Neural progenitor cell (in vitro differentiated cells): ENCODE measurements at places on chromosomes 12 and 14.
A peak's percentile ranks its signal among the peaks of the same experiment; 100 is the strongest.

GRCh38 chr12:75684678-75685616, 173.5 kb upstream of the KRR1 start:
- no peaks in the 10 kb centered on the region for H3K36me3 ChIP-seq
- no peak overlapping the region for H3K4me3 ChIP-seq
- H3K27me3 ChIP-seq = no peaks in the 10 kb centered on the region
- H3K4me1 ChIP-seq = no peaks in the 10 kb centered on the region

DNA sequence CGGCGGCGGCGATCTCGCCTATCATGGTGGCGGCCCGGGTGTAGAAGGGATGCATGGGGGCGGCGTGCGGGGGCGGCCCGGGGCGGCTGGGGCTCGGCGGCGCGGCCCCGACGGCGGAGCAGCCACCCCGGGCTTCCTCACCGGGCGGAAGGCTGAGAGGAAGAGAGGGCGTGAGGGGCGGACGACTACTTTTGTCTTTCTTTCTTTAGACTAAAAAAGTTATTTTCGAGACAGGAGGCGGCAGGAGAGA, 240 bp downstream of the BTG1 start:
- H3K27ac ChIP-seq = peak overlapping the region; percentile 84
- peaks cover 26% of the 10 kb centered on the region for H3K36me3 ChIP-seq
- peaks cover 18% of the 10 kb centered on the region for H3K4me1 ChIP-seq
- no peaks in the 10 kb centered on the region for H3K27me3 ChIP-seq
- H3K4me3 ChIP-seq = peak overlapping the region; percentile 94

- H3K27ac ChIP-seq = no peak overlapping the region
- H3K27me3 ChIP-seq = no peaks in the 10 kb centered on the region
- no peaks in the 10 kb centered on the region for H3K36me3 ChIP-seq
- H3K4me3 ChIP-seq = no peak overlapping the region
- H3K4me1 ChIP-seq = no peaks in the 10 kb centered on the region
- DNase-seq = no peak
Measured at GRCh38 chr14:103770500-103770899, 54.9 kb downstream of the ZFYVE21 start.

GRCh38 chr12:108043750-108044533, 85.1 kb upstream of the WSCD2 start:
- H3K36me3 ChIP-seq = no peaks in the 10 kb centered on the region
- H3K27ac ChIP-seq = no peak overlapping the region
- DNase-seq = peak; percentile 40

DNA sequence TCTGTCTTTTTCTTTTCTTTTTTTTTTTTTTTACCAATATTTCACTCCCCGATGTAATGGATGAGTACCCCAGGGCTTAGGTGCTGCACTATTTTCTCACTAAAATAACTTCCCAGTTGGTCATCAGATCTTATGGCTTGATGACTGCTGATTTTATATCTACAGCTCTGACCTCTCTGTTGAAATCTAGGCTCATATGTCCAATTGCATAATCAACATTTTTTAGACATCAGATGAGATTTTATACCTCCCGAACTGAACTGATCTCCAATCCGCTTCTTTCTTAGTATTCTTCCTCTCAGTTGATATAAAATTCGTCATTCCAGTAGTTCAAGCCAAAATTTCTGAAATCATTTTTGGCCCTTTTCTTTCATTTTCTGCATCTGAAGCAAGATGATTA, 1236.5 kb downstream of the SLC16A7 start:
- H3K27ac ChIP-seq = no peak overlapping the region
- H3K27me3 ChIP-seq = no peaks in the 10 kb centered on the region
- H3K4me1 ChIP-seq = no peaks in the 10 kb centered on the region
- DNase-seq = no peak
- no peak overlapping the region for H3K4me3 ChIP-seq

DNA sequence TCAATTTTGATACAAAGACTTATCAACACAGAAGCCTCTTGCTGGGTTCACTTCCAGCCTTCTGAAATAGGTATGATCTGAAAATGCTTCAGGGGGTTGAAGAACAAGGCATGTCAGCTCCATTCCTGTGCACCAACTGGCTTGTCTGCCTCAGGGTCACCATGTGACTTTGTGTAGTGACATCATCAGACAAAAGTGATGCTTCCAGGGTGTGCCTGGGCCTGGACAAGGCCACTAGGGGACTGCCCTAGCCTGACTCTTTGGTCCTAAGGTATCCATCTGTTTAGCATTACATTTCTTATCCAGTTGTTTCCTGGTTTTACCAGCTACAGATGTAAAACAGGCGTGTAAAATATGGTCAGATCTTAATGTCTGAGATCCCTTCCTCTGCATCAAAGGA, 155.6 kb downstream of the CAND1 start:
- no peak for DNase-seq
- H3K27me3 ChIP-seq = no peaks in the 10 kb centered on the region
- H3K4me3 ChIP-seq = no peak overlapping the region
- no peaks in the 10 kb centered on the region for H3K36me3 ChIP-seq

DNA sequence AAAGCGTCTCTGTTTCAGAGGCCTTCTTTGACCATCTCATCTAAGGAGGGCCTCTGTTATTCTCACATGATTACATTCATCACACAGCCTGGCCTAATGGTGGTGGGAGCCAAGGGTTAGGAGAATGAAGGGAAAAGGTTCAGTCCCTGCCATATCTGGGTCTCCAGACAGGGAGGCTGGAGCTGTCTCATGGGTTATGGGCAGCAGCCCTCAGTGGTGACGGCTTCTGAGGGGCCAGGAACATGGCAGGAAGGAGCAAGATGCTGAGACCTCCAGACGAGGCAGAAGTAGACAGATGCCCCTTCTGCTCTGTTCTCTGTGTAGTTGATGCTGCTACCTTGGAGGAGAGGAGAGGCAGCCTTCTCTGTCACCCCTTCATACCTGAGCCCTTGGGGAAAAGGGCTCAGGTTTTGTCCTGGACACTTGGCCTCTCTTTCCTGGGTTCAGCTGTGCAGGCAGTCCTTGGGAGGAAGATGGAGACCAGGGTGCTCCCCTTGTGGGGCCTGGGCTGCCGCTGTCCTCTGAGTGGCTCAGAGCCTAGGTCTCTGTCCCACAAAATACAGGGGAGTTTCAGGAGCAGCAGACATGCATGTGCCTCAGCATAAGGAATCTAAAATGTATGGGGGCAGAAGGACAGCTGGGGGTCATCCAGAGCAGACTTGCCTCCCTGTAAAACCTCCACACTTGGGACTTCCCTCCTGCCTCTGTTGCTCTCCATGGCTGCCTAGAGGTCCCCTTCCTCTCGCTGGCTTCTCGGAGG, 3.6 kb downstream of the IFI27L2 start:
- no peak overlapping the region for H3K27ac ChIP-seq
- DNase-seq = no peak
- peaks cover 4% of the 10 kb centered on the region for H3K4me1 ChIP-seq
- H3K4me3 ChIP-seq = no peak overlapping the region
- no peaks in the 10 kb centered on the region for H3K36me3 ChIP-seq
- H3K27me3 ChIP-seq = no peaks in the 10 kb centered on the region

DNA sequence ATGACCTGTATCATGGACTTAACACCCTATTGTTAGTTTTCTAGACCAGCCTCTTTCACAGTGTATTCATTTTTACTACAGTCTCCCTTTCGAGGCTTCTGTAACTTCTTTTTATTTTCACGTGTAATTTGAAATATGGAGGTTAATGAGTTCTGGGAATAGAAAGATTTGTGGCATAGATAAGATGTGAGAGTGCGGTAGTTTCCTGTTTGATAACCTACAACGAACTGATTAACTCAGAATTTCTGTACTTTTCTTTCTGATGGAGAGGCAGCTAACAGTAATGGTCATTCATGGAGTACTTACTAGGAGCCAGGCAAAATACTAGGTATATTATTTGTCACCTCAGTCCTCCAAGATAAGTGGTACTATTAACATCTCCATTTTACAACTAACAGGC, 21.2 kb downstream of the POLR3B start:
- no peaks in the 10 kb centered on the region for H3K4me1 ChIP-seq
- peaks cover 4% of the 10 kb centered on the region for H3K36me3 ChIP-seq
- H3K27ac ChIP-seq = no peak overlapping the region
- H3K27me3 ChIP-seq = no peaks in the 10 kb centered on the region
- no peak for DNase-seq

GRCh38 chr12:76621582-76622024, 62.0 kb upstream of the OSBPL8 start:
- no peak overlapping the region for H3K4me3 ChIP-seq
- peak; percentile 75 for DNase-seq
- no peaks in the 10 kb centered on the region for H3K36me3 ChIP-seq
- peaks cover 8% of the 10 kb centered on the region for H3K4me1 ChIP-seq
- no peak overlapping the region for H3K27ac ChIP-seq

GRCh38 chr12:14956024-14956891, 5.1 kb downstream of the ARHGDIB start:
- H3K36me3 ChIP-seq = no peaks in the 10 kb centered on the region
- no peaks in the 10 kb centered on the region for H3K4me1 ChIP-seq
- H3K27ac ChIP-seq = no peak overlapping the region
- H3K4me3 ChIP-seq = no peak overlapping the region
- DNase-seq = no peak
- H3K27me3 ChIP-seq = no peaks in the 10 kb centered on the region

DNA sequence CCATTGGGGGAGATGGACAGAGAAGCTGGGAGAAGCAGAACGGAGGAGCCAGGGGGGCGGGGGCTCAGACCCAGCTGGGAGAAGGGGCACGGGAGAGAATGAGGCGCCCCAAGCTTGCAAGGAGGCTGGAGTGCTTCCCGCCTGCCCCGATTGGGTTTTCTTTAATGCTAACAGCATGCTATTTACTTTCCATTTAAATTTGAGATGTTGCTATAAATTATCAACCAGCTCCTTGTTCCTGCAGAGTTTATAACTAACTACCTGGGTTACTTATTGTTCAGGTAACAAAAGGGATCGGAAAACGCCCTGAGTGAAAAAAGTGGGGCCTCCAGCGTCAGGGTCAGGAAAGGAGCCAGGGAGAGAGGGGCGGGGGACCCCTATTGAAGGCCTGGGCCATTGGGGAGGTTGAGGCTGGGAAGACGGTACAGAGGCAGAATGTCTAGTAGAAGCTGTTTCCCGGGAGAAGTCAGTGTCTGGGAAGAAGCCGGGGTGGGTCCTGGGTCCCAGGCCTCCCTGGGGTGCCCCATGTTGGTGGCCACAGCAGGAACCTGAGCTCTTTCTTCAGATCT, 2.5 kb downstream of the HNF1A start:
- no peaks in the 10 kb centered on the region for H3K27me3 ChIP-seq
- no peak overlapping the region for H3K4me3 ChIP-seq
- no peak for DNase-seq
- no peak overlapping the region for H3K27ac ChIP-seq
- peaks cover 10% of the 10 kb centered on the region for H3K4me1 ChIP-seq
- H3K36me3 ChIP-seq = no peaks in the 10 kb centered on the region

GRCh38 chr12:30661210-30661609, 34.5 kb downstream of the IPO8 start:
- H3K27me3 ChIP-seq = no peaks in the 10 kb centered on the region
- no peak for DNase-seq
- H3K36me3 ChIP-seq = peaks cover 5% of the 10 kb centered on the region
- H3K4me3 ChIP-seq = no peak overlapping the region
- no peak overlapping the region for H3K27ac ChIP-seq
- H3K4me1 ChIP-seq = no peaks in the 10 kb centered on the region

DNA sequence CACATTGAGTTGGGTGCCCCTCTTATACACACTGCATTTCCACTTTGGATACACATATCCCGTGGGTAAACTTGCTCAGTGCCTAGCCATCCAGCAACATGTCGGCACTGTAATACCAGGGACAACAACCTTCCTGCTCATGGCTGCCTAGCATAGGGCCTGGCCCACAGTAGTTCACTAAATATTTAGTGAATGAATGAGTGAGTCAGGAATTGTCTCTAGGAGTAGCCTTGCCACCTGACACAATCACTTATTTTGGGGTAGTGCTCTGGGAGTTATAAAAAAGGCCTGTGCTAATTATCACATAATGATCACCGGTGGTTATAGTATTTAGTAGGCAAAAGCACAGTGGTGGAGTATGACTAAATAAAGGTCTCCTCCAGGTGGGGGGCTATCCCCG, 8.5 kb upstream of the NUMB start:
- H3K27ac ChIP-seq = no peak overlapping the region
- peaks cover 10% of the 10 kb centered on the region for H3K4me1 ChIP-seq
- no peaks in the 10 kb centered on the region for H3K36me3 ChIP-seq
- no peak for DNase-seq
- H3K27me3 ChIP-seq = no peaks in the 10 kb centered on the region
- H3K4me3 ChIP-seq = no peak overlapping the region

DNA sequence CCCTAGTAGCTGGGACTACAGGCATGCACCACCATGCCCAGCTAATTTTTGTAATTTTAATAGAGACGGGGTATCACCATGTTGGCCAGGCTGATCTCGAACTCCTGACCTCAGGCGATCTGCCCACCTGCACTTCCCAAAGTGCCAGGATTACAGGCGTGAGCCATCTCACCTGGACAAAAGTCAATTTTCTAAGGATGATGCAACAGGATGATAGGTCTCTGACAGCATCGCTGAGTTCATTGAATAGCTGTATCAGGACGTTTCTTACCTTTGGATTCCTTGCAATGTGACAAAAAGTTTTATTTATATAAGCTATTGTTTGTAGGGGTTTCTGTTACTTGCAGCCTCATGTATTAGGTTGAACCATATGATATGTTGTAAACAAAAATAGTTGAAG, 55.5 kb upstream of the PCED1B start:
- no peaks in the 10 kb centered on the region for H3K4me1 ChIP-seq
- no peak for DNase-seq
- H3K4me3 ChIP-seq = no peak overlapping the region
- H3K27ac ChIP-seq = no peak overlapping the region
- H3K36me3 ChIP-seq = no peaks in the 10 kb centered on the region

- peaks cover 34% of the 10 kb centered on the region for H3K4me1 ChIP-seq
- peak; percentile 77 for DNase-seq
- peak within 1 kb of the TSS; percentile 4 for H3K27ac ChIP-seq
- no peaks in the 10 kb centered on the region for H3K27me3 ChIP-seq
- peak within 1 kb of the TSS; percentile 86 for H3K4me3 ChIP-seq
Measured at GRCh38 chr12:54419088-54419887, at the start of gene ITGA5. TSS of gene ITGA5 (minus strand) at chr12:54419266. CDS start at chr12:54419198, 68 bp downstream.

DNA sequence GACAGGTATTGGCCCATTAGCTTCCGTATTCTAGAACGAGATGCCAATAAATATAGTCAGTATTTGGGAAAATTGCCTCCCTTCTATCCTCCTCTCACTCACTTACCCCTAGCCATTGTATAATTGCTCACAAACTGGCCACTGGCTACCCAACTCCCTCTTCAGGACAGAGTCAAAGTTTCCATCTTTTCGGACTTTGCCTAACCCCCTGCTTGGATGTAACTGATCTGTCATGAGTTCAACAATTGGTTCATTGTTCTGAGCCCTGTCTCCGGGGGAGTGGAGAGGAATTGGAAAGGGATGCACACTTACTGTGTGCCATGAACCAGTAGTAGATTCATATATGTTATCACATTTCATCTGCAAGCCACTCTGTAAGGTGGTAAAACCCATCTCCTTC, 12.2 kb downstream of the MYRFL start:
- H3K4me3 ChIP-seq = no peak overlapping the region
- peak; percentile 43 for DNase-seq
- H3K36me3 ChIP-seq = no peaks in the 10 kb centered on the region
- H3K27me3 ChIP-seq = no peaks in the 10 kb centered on the region

- no peak overlapping the region for H3K4me3 ChIP-seq
- no peaks in the 10 kb centered on the region for H3K36me3 ChIP-seq
- H3K4me1 ChIP-seq = no peaks in the 10 kb centered on the region
- H3K27ac ChIP-seq = no peak overlapping the region
- DNase-seq = no peak
Measured at GRCh38 chr12:7046383-7047105, 14.0 kb upstream of the C1S start.

GRCh38 chr12:55712700-55713415, 3.0 kb upstream of the BLOC1S1 start:
- peaks cover 25% of the 10 kb centered on the region for H3K4me1 ChIP-seq
- no peaks in the 10 kb centered on the region for H3K36me3 ChIP-seq
- H3K27me3 ChIP-seq = peaks cover 31% of the 10 kb centered on the region
- no peak overlapping the region for H3K27ac ChIP-seq
